ENCODE measurements at places on chromosomes 5 and 9.

- DNase-seq = no peak
Measured at GRCh38 chr5:4563400-4563799, 576.7 kb upstream of the ADAMTS16 start.

DNA sequence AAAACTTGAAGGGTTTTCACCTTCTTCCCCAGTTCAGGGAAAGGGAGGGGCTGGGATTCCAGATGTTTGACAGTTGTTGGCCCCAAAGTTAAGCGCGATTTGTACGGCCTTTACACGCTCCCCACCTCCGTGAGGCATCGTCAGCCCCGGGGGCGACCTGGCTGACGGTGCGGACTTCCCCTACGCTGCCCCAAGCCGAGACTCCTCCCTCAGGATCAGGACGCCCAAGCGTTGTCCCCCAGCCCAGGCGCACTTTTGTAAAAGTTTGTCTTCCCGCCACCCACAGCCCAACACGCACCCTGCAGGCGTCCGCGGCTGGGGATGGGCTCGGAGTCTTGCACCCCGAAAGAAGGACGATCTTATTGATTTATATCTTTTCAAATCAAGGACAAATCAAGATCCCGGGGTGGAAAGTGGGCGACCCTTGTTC lies 713 bp downstream of the MOB3B start:
- DNase-seq = peak; percentile 43

GRCh38 chr5:88934439-88934838 lies 51.5 kb upstream of the MEF2C start:
- no peak for DNase-seq

GRCh38 chr9:35660966-35661415 lies 2.9 kb downstream of the CCDC107 start:
- DNase-seq = peak; percentile 39

- no peak for DNase-seq
Measured at GRCh38 chr9:77597057-77597456, 51.1 kb downstream of the GNA14 start.

DNA sequence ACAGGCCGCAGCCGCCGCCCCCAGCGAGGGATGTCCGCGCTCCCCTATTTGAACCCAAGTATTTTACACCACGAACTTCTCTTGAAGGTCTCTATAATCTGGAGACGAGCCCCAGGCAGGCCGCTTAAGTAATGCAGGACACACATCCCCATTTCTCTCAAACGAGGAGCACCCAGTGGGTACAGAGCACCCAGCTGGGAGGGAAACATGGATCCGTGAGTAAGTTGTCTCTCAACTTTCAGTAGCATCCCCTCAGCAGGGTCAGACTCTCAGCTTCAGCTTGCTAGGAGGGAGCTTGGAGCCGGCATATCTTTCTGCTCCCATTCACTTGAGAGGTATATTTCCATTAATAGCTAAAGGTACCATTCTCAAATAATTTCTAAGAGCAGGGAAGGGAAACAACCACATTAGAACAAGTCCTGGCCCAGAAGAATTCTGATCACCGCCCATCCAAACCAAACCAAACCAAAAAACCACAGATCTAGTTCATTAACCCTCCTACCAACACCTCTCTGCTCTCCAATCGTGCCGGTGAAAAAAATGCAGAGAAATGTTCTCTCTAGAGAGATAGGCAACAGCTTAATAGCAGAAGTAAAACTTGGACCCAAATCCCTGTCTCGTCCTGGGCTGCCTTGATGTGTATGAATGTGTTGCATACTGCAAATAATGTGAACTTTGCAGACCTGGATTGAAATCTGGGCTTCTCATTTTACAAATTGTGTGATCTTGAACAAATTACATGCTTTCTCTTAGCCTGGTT lies 910 bp downstream of the TDRD7 start:
- DNase-seq = peak; percentile 34

DNA sequence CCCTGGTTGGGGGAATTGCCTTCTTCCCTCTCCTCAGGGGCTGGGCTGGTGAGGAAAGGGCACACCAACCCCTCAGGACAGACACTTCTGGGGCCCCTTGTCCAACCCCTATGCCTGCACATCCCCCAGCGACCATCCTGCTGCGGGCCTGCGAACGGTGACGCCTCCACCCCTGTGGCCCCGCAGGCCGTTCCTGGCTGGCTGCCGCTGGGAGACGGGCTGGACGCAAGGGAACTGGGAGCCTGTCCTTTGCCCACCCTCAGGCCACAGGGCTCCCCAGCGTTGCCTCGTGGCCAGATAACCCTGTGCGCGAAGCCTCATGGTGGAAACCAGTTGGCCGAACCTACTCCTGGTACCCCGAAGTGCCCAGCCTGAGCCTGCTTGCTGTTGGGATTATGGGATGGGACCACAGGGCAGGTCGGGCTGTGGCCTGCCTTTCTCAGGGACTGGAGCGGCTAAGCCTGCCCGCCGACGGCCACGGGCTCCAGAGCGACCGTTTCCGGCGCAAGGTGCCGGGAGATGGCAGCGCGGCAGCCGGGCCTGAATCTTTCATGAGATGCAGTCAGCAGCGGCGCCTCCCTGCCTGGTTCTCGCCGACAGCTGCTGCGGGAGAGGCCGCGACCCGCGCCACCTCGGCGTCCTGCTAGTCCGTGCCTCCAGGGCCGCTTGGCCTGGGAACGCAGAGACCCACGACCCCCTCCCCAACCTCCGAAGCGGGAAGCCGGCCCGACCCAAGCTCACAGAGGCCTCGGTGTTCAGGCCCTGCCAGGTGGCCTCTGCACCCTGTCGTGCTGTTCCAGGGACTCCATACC lies 6.5 kb upstream of the PITX1 start:
- DNase-seq = peak; percentile 72

- peak; percentile 20 for DNase-seq
Measured at GRCh38 chr5:175317872-175318271, 126.1 kb downstream of the DRD1 start.

- no peak for DNase-seq
Measured at GRCh38 chr9:136222906-136223285, 18.0 kb upstream of the LHX3 start.

DNA sequence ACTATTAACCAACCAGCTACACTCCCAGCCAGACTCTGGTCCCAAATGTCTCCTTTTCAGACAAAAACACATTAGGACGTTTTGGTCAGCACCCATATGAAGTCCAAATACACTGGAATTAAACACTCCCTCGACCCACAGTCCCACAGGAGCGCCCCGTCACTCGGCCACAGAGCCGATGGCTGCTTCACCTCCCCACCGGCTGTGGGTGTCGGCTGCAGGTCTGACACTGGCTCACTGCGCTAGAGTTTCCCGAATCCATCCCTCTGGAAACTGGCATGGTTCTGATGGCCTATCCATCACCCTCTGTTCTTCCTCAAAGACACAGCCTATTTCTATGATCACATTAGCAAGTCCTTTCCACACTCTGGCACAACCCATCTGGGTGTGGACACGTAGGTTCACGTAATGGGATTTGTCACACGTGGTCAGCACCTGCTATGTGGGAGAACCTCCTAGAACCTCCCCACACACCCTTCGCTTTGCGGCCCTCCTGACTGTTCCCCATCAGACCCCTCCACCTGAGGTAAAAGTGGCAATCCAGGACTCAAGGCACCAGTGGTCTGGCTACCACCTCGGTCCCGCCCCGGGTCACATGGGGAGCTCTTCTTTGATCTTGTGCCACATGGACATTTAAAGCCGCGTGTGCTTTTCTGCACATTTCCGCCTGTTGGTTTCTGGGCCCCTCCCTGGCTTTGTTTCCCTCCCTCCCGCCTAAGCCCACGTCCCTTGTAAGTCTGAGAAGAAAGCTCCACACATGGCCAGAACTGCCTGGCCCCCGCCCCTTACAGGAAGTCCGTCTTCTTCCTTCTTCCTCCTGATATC lies 131.1 kb upstream of the PHYKPL start:
- DNase-seq = no peak

DNA sequence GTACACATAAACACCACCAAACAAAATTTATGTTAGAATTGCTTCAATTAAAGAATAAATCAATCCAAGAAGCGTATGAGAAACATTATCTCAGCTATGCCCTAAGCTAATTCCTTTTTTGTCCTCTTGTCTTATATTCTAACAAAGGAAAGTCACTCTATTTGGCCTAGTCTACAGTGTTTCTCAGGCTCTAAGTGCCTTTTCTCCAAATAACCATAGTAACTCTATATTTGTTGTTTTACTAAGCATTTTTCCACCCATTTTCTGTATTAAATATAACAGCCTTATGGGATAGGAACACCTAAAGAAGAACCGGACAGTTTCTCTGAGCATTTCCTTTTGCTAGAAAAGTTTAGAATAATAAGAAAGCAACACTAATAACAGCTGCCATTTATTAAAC lies 120.1 kb upstream of the MTAP start:
- no peak for DNase-seq

DNA sequence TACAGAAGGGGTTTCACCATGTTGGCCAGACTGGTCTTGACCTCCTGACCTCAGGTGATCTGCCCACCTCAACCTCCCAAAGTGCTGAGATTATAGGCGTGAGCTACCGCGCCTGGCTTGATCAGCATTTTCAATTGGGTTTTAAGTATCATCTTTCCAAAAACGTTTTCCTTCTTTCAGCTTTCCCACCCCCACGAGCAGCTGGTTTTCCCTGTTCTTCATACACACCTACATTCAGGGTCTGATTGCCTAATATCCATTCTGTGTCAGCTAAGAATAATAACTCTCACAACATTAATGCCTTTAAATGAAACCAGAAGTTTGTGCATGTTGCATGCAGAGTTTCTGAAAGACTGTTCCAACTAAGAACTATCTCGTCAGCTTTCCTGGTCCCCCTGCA lies 38.3 kb downstream of the RFK start:
- DNase-seq = no peak

DNA sequence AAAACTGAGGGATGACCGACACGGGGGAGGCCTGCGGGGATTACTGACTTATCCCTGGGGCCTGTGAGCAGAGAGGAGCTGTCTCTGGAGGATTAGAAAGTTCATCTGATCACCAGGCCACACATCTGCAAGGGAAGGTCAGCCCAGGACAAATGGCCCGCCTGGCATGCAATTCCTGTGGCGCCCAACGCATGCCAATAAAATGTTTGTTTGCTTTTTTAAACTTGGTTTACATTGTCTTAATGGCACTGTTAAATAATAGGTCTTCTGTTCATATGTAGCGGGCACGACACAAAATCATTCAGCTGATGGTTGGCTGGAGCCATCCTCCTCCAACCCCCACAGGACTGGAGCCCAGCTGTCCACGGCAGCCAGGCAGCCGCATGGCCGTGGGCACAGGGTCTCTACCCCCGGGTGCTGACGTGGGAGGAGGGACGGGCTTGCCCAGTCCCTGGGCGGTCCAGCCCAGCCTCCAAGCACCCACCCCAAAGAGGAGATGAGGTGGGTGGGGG lies 41.0 kb upstream of the SLC12A7 start:
- DNase-seq = no peak
